ENCODE measurements at places on chromosomes 2 and 18. TPM values are rescaled to one million over a fixed set of nuclear protein-coding genes. Genes with fewer than 3 reads are reported as not detected.

DNA sequence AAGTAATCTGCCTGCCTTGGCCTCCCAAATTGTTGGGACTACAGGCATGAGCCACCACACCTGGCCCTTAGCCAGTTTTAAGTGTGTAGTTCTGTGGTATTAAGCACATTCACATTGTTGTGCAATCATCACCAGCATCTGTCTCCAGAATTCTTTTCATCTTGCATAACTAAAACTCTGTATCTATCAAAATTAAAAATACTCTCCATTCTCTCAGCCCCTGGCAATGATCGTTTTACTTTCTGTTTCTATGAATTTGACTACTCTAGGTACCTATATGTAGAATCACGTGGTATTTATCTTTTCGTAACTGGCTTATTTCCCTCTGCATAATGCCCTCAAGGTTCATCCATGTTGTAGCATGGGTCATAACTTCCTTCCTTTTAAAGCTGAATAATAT, 45.5 kb upstream of the CAVIN2 start:
- DNase-seq = no peak

GRCh38 chr2:141109633-141110032, 1021.2 kb downstream of the LRP1B start:
- no peak for DNase-seq

DNA sequence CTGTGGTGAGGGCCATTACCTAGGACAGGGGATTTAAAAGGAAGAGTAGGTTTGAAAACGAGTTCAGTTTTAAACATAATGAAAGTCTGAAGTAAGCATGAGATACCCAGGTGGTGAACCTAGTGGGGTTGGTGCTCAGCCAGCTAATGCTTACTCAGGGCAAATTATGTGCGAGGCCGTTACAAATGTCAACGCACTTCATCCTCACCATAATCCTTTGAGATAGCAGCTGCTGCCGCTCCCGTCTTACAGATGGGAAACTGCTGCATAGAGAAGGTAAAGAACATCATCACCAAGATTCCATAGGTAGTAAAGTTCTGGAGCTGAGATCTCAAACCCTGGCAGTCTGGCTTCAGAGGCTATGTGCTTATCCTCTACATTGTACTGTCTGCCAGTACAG, 209.0 kb downstream of the DYM start:
- DNase-seq = no peak

DNA sequence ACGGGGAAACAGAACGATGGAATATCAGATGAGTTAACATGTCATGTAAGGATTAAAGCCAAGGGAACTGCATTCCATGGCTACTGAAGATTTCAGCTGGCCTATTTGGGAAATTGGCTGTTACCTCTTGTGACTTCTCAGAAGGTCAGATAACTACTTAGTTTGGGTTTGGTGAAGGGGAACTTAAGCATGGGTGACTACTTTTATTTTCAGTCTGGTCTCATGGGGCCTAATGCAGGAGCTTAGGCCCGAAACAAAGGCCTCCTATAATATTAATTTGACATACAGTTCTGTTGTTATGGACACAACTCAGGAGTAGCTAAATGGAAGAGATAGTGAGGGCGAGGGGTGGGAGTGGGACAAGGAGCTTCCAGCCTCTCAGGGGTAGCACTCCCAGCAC, 44.0 kb upstream of the TXNDC2 start:
- no peak for DNase-seq

The LRRTM4 gene
- total RNA-seq = not detected

DNA sequence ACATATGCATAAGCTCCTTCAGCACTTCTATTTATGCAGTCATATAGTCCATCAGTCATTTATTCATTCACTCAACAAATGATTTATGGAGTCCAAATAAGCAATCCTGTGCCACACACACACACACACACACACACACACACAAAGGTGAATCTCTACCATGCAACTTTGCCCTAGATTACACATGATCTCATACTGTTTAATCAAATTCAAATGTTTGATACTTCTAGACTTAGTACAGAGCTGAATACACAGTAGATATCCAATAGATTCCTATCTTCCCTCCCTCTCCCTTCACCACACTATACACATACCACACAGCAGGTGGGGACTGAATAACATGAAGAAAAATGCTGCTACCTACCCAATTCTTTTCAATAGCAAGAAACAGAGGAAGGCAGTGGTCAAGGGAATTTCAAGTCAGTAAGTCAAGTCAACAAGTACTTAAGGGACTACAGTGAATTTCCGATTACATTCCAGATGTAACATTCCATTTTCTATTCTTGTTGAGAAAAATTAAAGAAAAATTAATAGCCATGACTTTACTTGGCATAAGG, 65.4 kb downstream of the EPG5 start:
- no peak for DNase-seq

The THOC1 gene
- total RNA-seq = 114 TPM

GRCh38 chr2:199955007-199955338, 318 bp downstream of the TYW5 start:
- no peak for DNase-seq

- DNase-seq = peak; percentile 11
Measured at GRCh38 chr2:73292316-73292905, 937 bp downstream of the EGR4 start.

DNA sequence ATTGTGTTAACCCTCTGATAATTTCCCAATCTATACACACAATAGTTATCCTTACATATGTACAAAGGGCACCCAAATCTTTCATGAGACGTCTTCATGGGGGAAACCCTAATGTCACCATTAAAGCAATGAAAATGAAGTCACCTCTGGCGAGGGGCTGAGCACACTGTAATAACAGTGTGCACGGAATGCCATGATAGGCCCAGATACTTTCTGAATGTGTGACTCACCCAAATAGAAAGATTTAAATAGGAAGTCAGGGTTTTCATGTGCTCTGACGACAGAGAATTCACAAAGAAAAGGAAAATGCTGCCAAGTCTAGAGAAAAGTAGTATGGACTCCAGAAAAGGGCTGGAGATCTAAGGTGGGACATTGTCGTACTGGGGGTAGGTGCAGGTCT, 128.3 kb downstream of the SATB2 start:
- no peak for DNase-seq

DNA sequence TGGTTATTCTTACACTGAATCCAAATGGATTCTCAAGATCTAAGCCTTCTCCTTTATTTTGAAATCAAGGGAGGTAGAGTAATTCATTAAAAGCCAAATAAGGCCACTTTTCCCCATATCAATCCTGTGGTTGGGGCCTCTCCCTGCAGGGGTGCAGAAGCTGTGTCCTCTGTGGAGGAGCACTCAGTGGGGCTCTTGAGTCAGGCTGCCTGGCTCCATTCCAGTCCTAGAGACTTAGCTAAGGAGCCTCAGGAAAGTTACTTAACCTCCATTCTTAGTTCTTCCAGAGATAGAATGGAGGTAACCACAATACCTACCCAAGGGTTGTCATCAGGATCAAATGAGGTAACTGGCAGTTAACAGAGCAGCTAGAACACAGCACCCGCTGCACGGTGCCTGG, 564.3 kb downstream of the CMPK2 start:
- no peak for DNase-seq

DNA sequence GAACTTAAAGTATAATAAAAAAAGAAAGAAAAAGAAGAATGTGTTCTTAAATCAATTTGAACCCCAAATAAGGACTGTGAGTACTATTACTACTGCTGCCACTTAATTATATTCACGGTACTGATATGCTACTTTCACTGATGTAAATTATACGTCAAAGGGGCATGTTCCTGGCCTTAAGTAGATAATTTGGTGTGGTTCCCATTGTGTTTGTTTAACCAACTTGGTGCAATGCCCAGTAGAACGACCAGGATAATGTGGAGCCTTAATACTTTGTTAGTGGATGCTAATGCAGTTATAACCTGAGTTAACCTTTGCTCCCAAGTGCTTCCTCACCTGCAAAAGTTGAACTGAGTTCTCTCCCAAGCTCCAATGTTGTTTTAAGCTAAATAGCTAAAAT, 142.0 kb downstream of the NR4A2 start:
- DNase-seq = no peak

The LONRF2 gene
- total RNA-seq = 0.11 TPM

The MAP3K19 gene
- total RNA-seq = not detected

DNA sequence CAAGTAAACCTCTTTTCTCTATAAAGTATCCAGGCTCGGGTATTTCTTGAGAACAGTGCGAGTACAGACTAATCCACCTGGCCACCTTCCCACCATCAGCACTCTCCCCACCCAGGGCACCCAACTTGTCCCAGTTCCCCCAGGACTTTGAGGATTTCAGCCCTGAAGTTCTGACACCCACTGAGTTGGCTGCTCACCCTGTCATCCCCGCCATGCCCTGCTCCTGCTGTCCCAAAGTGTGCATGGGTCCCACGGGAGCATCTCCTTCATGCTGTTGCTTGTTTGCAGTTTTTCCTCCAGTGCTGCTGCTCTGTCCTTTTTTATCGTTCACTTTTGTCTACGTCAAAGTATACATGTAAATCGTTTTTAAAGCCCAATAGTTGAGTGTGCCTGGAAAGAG, 273.9 kb downstream of the PHLPP1 start:
- no peak for DNase-seq

The TCF23 gene
- not detected for total RNA-seq

The ASB18 gene
- not detected for total RNA-seq

The HJURP gene
- total RNA-seq = 0.53 TPM

- DNase-seq = no peak
Measured at GRCh38 chr2:198297350-198297749, 493.0 kb downstream of the PLCL1 start.

DNA sequence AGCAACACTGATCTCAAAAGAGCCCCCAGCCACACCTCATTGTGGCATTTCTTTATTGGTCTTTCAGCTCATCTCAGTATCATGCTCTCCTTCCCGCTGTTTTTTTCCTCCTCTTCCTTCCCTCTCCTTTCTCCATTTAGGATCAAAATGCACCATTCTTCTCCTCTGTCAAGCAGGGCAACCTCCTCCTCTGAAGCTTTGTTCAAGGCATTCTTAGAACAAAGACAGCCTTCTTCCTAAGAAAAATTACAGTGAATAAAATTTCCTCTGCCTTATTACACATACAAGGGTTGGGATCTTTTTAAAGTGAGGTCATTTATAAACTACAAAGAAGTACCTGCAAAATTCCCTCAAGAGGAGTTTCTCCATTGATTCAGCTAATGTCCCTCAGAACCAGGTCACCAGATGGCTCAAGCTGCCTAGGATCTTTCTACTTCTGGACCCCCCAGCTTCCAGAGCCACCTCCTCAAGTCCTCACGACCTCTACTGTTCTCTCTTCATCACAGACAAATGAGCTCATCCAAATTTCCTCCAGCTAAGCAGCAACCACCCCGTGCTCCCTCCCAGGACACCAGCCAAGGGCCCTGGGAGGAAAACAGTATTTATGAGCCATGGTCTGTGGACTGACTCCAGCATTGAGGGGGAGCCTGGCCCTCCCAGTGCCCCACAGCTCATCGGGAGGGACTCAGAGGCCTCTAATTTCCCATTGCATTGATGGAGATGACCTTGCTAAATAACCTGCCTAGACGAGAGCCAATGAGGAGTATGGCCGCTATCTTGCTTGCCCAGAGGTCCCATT, 18.0 kb downstream of the SFXN5 start:
- DNase-seq = no peak

The PID1 gene
- total RNA-seq = not detected

DNA sequence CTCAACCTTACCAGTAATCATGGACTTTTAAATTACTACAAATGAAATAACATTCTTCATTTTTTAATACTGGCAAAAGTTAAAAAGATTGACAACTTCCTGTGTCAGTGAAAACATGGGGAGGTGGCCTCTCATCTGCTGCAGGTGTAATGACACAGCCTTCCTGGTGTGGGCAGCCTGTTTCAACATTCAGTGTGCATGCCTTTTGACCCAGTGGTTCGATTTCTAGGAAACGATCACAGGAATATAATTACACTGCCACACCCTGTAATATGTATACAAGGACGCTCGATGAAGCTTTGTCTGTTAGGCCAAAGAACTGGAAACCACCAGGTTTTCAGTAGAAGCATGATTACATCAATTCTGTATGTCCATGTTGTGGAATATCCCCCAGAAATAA, 68.7 kb downstream of the MTHFD2 start:
- peak; percentile 39 for DNase-seq

- no peak for DNase-seq
Measured at GRCh38 chr18:79460481-79461300, 65.0 kb downstream of the NFATC1 start.

GRCh38 chr2:17979707-17980106, 101.2 kb downstream of the KCNS3 start:
- no peak for DNase-seq

The CYBRD1 gene
- total RNA-seq = not detected

DNA sequence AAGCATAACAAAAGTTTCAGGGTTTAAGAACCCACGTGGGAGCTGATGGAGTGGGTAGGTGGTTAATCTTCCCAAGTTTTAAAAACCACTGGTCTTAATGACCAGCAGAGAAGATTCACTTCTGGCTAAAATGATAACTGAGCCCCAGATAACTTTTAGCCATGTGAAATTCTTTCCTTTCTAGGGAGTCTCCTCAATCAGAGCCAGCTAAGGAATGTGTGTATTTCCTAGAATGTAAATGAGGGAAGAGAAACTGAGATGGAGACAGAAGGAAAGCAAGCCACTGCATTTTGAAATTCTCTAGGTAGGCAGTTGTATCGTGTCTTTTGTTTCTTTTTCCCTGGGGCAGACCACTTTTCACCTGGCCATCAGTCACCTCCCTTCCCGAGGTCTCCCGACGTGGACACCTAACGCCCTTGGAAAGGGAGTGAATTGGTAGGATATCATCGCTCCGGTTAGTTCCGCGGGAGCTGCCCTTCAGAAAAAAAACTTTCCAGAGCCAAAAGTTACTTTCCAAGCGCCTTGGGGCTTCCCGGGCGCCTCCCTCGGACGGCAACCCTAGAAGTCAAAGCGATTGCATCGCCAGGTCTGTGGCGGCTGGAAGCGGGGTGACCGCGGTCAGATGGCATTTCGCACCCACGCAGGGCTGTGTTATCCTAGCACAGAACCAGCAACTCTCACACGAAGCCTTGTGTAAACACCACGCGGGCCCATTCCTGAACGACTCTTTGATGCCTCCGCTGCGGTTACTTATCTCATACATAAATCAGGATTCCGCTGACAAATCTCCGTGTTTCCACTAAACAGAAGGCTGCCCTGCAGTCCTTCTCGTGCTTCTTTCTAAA, 1.3 kb downstream of the COLEC12 start:
- DNase-seq = no peak

The MARS2 gene
- 8.4 TPM for total RNA-seq

- DNase-seq = no peak
Measured at GRCh38 chr2:32626639-32627221, 1.1 kb upstream of the TTC27 start.

The RGPD3 gene
- 0.28 TPM for total RNA-seq

DNA sequence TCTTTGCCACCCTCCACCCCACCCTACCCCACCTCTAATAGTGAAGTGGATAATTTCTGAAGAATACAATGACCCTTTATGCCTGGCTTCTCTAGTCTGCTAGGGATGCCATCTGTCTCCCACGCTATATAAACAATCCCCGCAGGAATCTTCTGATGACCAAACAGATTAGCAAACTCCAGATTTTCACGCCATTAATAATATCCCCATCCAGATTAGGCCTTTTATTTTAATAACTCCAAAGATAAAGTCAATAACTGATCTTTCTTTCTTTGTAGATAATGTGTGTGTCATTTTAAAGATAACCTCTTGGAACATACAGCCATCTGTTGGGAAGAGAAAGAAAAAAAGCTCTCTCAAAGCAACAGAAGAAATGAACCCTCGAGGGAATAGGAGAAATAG, 47.9 kb upstream of the CCDC150 start:
- no peak for DNase-seq

The THSD7B gene
- not detected for total RNA-seq
